RWPE1 (cell line): ENCODE measurements at places on chromosomes 6 and 20.

DNA sequence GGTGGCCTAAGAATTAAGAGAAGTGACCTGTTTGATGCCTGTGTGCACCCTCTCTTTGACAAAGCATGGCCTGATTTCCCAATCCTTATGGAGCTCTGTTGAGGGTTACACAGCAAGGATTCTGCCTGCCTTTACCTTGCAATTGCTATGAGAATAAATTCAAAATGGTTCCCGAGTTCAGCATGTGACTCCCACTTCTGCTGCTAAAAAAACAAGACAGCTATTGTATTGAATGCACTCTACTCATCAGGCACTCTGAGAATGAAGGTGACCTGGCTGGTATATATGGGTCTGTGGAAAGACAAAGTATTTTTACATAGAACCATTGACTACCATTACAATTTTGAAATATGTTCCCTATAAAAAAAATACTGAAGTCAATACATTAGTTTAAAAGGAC is 190.3 kb downstream of the ATXN1 start:
- no peak for DNase-seq

DNA sequence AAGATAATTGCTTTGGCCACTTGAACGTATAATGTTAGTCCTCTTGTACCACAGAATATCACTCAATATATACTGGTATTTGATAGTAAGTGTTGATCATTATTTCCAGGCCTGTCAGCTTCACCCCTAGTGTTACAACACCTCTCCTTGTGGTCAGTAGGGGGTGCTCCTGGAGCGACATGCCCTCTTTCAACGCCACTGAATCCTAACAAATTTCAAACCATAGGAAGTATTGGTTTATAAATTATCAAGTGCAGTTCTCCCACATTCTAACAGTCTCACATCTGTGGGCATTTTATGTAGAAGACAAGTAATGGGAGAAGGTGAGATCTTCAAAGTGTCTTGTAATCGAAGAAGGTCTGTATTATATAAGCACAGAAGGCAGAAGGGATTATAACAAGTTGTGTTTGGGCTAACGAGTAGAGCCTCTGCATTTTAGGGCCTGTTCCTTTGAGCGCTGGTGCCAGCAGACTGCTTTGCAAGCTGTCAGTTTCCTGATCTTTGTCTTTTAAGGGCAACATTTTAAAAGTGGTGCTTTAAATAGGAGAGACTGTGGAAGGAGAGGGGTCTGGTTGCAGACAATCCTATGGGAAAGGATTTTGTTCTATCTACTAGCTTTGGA is 57.1 kb upstream of the CEP162 start:
- DNase-seq: no peak

- DNase-seq: no peak
These were observed 7.2 kb downstream of the TGM2 start for GRCh38 chr20:38157635-38158495.

DNA sequence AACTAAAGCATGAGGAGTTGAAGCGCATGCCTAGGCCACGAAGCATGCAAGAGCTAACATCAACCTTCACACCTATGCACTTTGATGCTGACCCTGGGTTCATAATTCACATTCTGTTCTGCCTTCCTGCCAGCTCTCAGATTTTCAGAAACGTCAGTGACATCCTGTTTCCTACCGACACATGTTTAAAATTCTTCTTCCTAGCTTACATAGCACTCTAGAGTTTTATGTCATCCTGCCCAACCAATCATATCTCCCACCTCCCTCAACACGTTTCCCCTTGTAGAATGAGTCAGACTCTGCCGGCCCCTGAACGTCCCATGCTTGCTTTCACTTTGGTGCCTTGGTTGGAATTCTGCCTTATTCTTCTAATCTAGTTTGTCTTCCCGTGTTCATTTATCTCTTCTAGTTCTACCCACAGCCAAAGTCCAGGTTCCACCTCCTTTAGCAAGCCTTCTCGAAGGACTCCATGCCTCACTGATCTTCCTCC is 97.2 kb upstream of the MAP7 start:
- DNase-seq: no peak

- DNase-seq: no peak
These were observed 500.9 kb downstream of the PREX1 start for GRCh38 chr20:48326868-48327267.

DNA sequence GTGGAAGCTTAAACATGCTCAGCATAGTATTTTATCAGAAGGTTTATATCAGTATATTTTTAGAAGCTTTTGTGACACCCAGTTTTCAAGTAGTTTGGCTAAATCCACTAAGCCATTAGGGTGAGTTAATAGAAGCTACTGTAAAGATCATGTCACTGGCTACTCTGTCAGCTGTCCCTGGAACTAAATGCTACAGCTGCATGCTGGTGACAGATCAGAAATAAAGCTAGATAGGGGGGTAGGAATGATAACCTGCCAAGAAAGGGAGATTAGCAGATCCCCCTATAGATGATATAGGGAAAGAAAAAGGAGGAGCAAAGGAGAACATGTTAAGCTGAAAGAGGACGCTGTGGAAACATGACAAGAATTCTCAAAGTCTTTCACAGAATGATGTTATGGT is 363.2 kb downstream of the QKI start:
- DNase-seq: no peak

DNA sequence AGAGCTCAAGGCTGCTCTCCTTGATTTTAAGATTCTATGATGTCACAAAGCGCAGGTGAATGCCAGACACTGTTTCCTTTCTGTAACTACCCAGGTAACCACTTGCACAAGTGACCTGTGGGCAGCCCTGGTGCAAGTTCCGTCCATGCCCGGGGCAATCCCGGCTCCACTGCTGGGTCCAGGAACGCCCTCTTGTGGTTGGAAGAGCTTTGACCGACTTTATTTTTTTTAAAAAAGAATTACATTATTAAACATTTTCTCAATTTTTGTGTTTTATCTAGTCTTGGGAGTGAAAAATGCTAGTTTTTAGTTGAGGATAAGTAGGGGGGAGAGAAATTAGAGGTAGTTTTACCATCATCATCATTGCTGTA is 695.2 kb downstream of the QKI start:
- no peak for DNase-seq

DNA sequence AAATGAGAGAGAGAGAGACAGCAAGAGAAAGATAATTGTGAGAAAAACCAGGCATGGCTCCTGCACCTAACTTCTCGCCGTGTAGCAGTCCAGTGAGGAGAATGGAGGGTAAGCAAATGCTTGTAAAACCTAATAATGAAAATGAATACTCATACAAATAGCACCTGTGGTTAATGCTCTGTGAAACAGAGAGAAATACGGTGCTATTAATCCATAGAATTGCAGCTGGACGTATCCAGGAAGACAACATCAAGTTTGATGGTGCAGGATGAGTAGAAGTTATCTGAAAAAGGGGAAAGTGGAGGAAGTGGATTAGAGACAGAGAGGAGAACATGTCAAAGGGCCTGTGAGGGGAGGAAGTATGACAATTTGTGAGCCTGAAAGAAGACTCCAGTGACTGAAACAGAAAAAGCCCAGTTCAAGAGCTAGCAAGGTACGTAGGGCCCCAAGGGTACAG is 89.4 kb upstream of the PAK5 start:
- no peak for DNase-seq

- no peak for DNase-seq
These were observed 80.0 kb downstream of the AKAP7 start for GRCh38 chr6:131215219-131215618.

DNA sequence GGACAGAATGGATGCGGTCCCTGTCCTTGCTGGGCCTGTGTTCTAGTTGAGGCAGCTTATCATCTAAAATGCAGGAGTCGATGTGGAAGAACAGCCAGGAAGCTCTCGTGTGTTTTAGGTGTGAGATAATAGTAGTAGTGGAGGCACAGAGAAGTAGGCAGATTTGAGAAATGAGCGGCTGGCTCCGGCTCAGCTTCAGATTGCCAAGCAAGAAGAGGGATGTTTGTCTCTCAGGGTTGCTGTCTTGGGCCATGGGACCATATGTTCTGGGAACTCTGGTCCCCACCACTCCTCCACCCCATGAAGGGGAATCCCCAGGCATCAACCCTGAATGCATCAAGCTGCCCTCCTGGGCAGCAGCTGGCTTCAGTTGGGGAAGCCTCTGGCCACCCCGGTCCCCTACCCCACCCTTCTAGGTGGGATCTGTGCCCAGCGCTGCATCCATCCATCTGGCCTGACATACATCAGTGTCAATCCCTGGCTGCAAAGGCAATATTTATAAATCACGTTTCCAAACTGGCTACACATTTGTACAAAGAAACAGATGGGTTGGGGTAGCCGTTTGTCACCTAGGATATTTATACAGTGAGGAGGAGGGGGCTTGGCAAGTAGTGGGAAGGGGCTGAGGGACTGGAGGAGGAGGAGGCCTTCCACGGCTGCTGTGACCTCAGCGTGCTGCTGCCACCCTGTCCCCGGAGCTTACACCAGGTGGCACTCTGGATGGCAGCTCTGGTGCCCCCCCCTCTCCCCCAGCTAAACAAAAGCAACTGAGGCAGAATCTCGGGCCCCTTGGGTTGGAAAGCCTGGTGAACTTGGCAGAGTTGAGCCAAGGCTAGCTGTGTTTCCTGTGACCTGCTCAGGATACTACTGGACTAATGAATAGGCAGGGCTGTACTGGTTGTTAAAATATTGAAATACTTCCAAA is 64.4 kb downstream of the CD40 start:
- DNase-seq: no peak

- peak; percentile 61 for DNase-seq
These were observed 44.2 kb downstream of the COL11A2 start for GRCh38 chr6:33147807-33148666.

DNA sequence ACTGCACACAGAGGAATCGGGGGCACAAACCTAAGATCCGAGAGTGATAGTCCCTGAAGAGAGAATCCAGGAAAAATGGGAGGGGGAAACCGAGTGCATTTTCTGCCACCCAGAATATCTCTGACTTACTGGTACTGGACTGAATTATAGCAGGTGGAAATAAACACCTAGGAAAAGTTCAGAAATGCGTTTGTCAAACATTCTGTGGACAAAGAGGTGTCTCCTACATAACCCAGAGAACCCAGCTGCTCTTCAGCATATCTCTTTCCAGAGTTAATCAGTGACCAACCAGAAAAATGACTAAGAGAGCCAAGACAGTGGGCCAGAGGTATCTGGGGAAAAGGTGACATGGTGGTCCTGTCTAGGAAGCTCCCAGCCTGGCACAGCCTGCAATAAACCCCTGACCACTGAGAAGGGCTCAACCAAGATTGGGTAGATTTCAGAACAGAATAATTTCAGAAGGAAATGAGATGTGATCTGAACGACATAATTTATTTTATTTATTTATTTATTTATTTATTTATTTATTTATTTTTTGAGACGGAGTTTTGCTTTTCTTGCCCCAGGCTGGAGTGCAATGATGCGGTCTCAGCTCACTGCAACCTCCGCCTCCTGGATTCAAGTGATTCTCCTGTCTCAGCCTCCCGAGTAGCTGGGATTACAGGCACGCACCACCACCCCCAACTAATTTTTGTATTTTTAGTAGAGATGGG is 6.0 kb upstream of the VNN1 start:
- no peak for DNase-seq

GRCh38 chr20:57350081-57350710 is 859 bp upstream of the RAE1 start:
- no peak for DNase-seq

DNA sequence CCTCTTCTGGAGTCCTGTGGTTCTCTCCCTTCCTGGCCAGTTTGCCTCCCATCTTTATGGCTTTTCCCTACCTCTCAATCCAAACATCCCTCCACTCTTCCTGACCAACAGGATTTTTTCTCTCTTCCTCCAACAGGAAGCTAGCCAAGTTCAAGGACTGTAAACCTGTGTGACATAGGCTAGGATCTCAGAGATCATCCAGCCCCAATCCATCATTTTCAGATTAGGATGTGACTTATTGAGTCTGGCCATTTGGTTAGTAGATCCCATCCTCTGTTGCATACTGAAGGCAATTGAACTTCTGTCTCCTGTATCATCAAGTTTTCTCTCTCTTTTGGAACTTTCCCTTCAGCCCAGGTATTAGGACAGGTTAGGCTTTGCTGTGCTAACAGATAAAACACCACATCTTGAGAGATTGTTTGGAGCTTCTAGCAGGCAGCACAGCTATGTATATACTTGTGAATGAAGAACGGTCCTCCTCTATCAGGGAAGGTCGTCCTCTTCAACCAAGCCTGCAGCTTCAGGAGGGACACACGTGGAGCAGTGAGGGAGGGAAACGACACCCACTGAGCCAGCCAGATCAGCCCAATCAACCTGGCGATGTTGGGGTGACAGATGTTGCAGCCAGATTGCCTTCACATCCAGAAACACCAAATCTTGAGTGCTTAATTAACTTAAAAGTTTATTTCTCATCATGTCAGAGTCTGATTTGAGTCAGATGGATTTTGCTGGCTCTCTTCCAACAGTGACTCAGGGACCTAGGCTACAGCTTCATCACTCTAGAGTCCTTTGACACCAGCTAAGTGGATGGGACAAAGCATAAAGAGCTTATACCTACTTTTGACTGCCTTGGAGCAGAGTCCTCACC is 106.8 kb downstream of the GJA10 start:
- peak; percentile 26 for DNase-seq

GRCh38 chr20:50378170-50379000 is 131.8 kb upstream of the PTPN1 start:
- no peak for DNase-seq

GRCh38 chr6:140844167-140844566 is 1288.6 kb upstream of the GJE1 start:
- DNase-seq: no peak

GRCh38 chr20:47529840-47530239 is 28.2 kb downstream of the NCOA3 start:
- DNase-seq: no peak

DNA sequence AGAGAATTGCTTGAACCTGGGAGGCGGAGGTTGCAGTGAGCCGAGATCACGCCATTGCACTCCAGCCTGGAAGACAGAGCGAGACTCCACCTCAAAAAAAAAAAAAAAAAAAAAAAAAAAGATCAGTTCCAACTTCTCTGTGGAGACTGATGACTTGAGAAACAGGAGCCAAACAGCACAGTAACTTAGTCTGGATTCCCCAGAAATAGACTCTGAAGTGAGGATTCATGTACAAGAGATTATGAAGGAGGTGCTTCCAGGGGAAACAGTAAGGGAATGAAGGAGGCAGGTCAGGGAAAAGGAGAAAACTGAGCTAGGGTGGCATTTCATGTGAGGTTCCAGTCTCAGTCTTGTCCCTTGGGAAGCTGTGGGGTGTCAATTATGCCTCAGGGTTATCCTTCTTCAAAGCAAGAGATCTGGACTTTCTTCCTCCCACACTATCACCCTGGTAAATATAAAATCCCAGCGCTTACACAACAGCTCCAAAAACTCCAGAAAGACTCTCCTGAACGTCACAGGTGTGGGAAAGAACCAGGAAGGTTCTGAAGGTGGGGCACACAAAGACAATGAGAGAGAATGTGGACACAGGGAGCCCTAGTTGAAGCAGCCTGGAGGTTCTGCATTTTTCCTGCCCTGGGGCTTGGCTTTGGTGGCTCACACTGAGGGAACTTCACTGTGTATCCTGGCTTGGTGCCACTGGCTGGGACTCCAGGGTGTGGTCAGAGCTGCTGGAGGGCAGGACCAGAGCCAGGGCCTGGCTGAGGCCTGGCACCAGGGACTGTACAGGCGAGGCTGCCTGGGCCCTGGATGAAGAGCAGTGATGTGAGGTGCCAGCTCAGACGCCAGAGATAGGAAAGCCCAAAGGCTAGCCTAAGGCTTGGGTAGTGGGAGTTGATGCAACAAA is 46.8 kb downstream of the PCNA start:
- DNase-seq: peak; percentile 80
